Activated T-cell treated with anti-CD3 and anti-CD28 coated beads, Interleukin-2, amount 50 U/mL, for 24 hours (primary cell): ENCODE measurements at places on chromosomes 7 and 10.
A peak's percentile ranks its signal among the peaks of the same experiment; 100 is the strongest.

- no peaks in the 10 kb centered on the region for H3K27me3 ChIP-seq
- DNase-seq: no peak
- H3K4me1 ChIP-seq: peaks cover 10% of the 10 kb centered on the region
- no peak overlapping the region for H3K27ac ChIP-seq
These were observed 80.1 kb downstream of the ITGB1 start for GRCh38 chr10:32877915-32878314.

GRCh38 chr7:109836016-109836415, 1254.9 kb upstream of the LRRN3 start:
- peaks cover 3% of the 10 kb centered on the region for H3K27me3 ChIP-seq
- no peak overlapping the region for H3K4me3 ChIP-seq
- DNase-seq: no peak
- H3K27ac ChIP-seq: no peak overlapping the region

GRCh38 chr7:93977211-93977950, 26.8 kb downstream of the BET1 start:
- no peak for DNase-seq
- H3K4me1 ChIP-seq: peaks cover 5% of the 10 kb centered on the region
- no peaks in the 10 kb centered on the region for H3K27me3 ChIP-seq

GRCh38 chr10:110601581-110601980, 34.1 kb downstream of the SMC3 start:
- H3K4me1 ChIP-seq: no peaks in the 10 kb centered on the region
- no peak for DNase-seq
- no peak overlapping the region for H3K4me3 ChIP-seq
- no peak overlapping the region for H3K27ac ChIP-seq
- H3K36me3 ChIP-seq: peaks cover 90% of the 10 kb centered on the region

GRCh38 chr7:16260236-16260728, 161.1 kb downstream of the CRPPA start:
- H3K4me1 ChIP-seq: peaks cover 8% of the 10 kb centered on the region
- H3K27me3 ChIP-seq: no peaks in the 10 kb centered on the region
- H3K27ac ChIP-seq: no peak overlapping the region
- DNase-seq: no peak

DNA sequence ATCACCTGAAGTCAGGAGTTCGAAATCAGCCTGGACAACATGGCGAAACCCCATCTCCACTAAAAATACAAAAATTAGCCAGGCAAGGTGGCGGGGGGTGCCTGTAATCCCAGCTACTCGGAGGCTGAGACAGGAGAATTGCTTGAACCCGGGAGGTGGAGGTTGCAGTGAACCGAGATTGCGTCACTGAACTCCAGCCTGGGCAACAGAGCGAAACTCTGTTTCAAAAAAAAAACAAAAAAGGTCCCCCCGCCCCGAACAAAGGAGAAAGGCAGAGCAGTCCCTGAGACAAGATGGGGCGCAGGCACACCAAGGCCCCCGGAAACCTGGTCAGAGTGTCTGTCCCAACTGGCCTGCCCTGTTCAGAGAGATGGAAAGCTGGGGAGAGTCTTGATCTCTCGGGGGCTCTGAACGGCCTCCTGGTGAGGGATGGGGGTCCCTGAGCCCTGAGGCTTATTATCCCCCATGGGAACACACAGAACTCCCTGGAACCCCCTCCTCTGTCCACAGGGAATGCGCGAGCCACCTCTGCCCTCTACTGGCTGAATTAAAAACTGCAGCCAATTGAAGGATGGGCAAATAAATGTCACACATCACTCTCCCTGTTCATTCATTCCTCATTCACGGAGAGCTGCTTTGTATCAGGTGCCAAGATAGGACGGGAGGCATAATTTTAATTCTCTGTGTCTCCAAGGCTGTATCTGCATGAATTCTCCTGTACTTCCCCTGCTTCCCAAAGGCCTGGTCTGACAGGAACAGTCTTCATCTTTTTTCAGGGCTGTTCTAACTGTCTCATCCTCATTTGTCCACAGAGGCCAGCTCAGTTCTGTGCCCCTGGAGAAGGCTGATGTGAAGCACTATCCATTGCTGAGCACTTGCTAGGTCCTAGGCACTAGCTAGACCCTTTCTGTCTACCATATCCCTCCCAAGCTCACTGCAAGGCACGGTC, 28.9 kb downstream of the MAT1A start:
- peak; percentile 37 for DNase-seq
- H3K27me3 ChIP-seq: peaks cover 11% of the 10 kb centered on the region
- no peak overlapping the region for H3K4me3 ChIP-seq
- H3K36me3 ChIP-seq: no peaks in the 10 kb centered on the region
- H3K4me1 ChIP-seq: no peaks in the 10 kb centered on the region

DNA sequence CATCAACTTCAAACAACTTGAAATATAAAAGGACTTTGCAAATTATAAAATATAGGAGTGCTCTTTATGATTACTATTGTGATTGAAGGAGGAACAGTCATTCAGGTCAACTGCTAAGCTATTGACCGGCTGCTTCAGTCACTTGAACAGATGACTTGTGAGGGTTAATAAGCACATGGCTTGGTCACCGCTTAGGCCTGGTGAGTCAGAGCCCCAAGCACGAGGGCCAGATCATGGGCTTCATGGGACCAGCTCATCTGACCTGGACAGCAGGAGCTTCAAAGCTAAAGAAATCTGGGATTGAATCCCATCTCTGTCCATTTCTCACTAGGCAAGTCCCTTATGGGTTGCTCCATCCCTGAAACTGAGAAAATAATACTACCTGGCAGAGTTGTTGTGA, 60.4 kb upstream of the ADO start:
- peaks cover 30% of the 10 kb centered on the region for H3K4me1 ChIP-seq
- DNase-seq: no peak
- no peak overlapping the region for H3K4me3 ChIP-seq
- H3K36me3 ChIP-seq: no peaks in the 10 kb centered on the region

GRCh38 chr7:32093415-32094408, 23.5 kb upstream of the PDE1C start:
- no peaks in the 10 kb centered on the region for H3K36me3 ChIP-seq
- DNase-seq: no peak
- no peaks in the 10 kb centered on the region for H3K4me1 ChIP-seq

DNA sequence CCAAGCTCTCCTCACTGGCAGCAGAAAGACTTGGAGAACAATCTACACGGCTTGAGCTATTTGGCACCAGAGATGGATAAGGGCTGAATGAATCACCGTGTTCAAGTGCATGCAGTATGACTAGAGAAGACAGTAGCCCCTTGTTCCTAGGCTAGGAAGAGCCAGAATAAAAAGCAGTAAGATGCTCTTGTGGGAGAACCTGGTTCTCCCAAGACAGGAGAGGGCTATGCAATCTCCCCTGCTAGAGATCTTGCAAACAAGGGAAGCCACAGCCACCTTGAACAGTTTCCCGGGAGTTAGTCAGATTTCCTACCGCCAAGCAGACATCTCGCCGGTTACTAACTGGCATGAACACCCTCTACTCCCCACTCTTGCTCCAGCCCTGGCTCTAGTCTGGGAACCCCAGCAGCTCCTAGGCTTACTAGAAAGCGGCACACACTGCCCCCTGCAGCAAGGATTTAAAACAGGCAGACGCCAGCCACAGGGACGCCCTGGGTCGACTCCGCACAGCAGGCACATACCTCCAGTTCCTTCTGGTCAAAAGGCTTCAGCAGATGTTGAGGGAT, 107.3 kb downstream of the SMURF1 start:
- no peak overlapping the region for H3K27ac ChIP-seq
- no peak for DNase-seq
- H3K27me3 ChIP-seq: no peaks in the 10 kb centered on the region

DNA sequence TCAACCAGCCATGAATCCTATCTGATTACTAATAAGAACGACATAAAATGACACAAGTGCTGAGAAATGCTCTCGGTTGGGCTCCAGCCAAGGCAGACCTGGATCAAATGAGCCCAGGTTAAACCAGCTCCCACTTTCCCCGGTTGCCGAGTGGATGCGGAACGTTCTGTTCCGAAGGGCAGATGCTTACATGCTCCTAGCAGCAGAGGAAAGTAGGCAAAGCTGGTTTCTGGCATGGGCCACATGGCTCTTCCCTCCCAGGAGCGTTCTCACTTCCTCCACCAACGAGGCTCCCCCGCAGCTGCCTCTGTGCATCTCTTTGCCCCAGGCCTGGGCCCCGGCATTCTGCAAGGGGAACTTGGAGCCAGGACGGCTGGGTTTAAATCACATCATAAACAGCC, 61.8 kb upstream of the SDK1 start:
- H3K4me3 ChIP-seq: no peak overlapping the region
- no peaks in the 10 kb centered on the region for H3K36me3 ChIP-seq
- H3K27ac ChIP-seq: no peak overlapping the region
- no peaks in the 10 kb centered on the region for H3K4me1 ChIP-seq
- DNase-seq: no peak
- H3K27me3 ChIP-seq: peaks cover 11% of the 10 kb centered on the region

GRCh38 chr10:24901686-24902399, 50.6 kb downstream of the PRTFDC1 start:
- H3K36me3 ChIP-seq: no peaks in the 10 kb centered on the region
- no peaks in the 10 kb centered on the region for H3K27me3 ChIP-seq
- H3K4me1 ChIP-seq: peaks cover 52% of the 10 kb centered on the region
- no peak overlapping the region for H3K4me3 ChIP-seq
- H3K27ac ChIP-seq: peak overlapping the region; percentile 69

DNA sequence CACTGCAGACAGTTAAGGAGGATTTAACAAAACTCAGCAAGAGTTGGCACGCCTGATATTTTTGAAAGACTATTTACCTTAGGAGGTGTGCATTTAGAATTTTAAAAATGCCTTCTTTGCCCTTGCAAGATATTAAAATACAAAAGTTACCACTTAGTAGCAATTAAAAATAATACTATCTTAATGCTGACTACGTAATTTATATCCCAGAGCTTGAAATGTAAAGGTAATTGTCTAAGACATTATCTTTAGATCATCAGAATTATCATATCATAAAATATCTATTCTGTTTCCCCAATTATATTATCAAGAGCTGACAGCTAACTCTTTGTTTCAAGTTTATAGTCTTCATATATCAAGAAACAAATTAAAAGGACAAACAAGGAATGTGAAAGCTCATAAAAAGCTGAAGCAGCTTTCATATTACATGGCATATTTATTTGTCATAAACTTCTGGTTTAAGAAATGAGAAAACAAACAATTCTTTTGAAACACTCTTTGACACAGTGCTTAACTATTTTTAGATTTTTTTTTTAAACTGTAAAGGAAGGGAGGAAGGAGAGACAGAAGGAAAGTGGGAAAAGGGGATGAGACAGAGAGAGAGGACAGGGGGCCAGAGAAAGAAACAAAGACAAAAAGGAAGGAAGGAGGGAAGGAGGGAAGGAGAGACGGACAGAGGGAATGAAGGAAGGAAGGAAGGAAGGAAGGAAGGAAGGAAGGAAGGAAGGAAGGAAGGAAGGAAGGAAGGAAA, 73.5 kb downstream of the RTKN2 start:
- peaks cover 43% of the 10 kb centered on the region for H3K4me1 ChIP-seq
- H3K27ac ChIP-seq: peak overlapping the region; percentile 44
- H3K4me3 ChIP-seq: no peak overlapping the region
- no peak for DNase-seq

DNA sequence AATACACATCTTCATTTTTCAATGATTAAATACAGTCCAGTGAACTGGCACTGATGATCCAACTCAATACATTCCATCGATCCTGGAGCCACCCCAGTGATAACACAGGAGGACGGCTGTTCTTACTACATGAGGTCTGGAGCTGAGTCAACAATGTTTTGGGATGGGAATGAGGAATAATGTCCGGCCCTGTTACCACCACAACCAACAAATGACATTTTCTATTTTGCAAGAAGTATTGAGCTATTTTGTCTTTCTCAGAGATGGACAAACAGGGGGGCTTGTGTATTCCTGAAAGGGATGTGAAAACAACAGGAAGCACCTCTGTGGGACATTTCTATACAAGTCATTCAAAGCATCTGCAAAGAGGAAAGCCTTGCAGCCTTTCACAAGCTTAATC, 249.2 kb downstream of the PARD3 start:
- no peaks in the 10 kb centered on the region for H3K4me1 ChIP-seq
- DNase-seq: no peak
- H3K4me3 ChIP-seq: no peak overlapping the region
- H3K27me3 ChIP-seq: peaks cover 7% of the 10 kb centered on the region
- no peak overlapping the region for H3K27ac ChIP-seq

DNA sequence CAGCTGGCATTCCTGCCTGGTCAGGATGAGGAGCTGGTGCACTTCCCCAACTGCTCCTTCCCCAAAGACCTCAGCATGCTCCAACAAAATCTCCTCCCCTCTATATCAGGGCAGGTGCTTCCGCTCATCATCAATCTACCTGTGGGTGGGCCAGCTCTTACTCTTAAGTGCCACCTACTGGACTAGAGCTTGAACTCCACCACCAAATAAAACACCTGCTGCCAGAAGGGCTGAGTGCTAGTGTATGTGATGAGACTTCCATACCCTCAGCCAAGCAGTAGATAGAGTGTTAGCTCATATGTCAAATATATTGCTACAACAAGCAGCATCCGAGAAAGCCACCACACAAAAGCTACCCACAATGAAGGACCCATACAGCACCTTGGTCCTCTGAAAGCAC, 264.3 kb downstream of the RNLS start:
- no peak overlapping the region for H3K4me3 ChIP-seq
- peaks cover 7% of the 10 kb centered on the region for H3K4me1 ChIP-seq
- no peak overlapping the region for H3K27ac ChIP-seq

- H3K36me3 ChIP-seq: peaks cover 34% of the 10 kb centered on the region
- H3K27me3 ChIP-seq: no peaks in the 10 kb centered on the region
- peak; percentile 79 for DNase-seq
- H3K4me1 ChIP-seq: peaks cover 82% of the 10 kb centered on the region
These were observed 40.7 kb downstream of the TARP start for GRCh38 chr7:38232502-38233366.

GRCh38 chr7:95601316-95601715, 5.0 kb upstream of the PDK4 start:
- H3K27ac ChIP-seq: no peak overlapping the region
- H3K4me1 ChIP-seq: peaks cover 4% of the 10 kb centered on the region
- H3K27me3 ChIP-seq: peaks cover 22% of the 10 kb centered on the region
- no peak for DNase-seq

- H3K27me3 ChIP-seq: no peaks in the 10 kb centered on the region
- peaks cover 9% of the 10 kb centered on the region for H3K36me3 ChIP-seq
- no peaks in the 10 kb centered on the region for H3K4me1 ChIP-seq
These were observed 30.8 kb downstream of the IKZF1 start for GRCh38 chr7:50335230-50335794.

- no peak overlapping the region for H3K27ac ChIP-seq
- no peaks in the 10 kb centered on the region for H3K27me3 ChIP-seq
- no peak overlapping the region for H3K4me3 ChIP-seq
- peaks cover 7% of the 10 kb centered on the region for H3K36me3 ChIP-seq
These were observed 24.3 kb downstream of the PDZD8 start for GRCh38 chr10:117350909-117351308.

GRCh38 chr7:12111422-12112405, 99.4 kb upstream of the TMEM106B start:
- peaks cover 12% of the 10 kb centered on the region for H3K4me1 ChIP-seq
- no peaks in the 10 kb centered on the region for H3K36me3 ChIP-seq
- DNase-seq: peak; percentile 47
- peak overlapping the region; percentile 67 for H3K4me3 ChIP-seq
